ENCODE measurements at places on chromosomes 4 and X. TPM values are rescaled to one million over a fixed set of nuclear protein-coding genes. Genes with fewer than 3 reads are reported as not detected.

Gene PNMA3
- polyA plus RNA-seq = 3.2 TPM

Gene PABPC5
- polyA plus RNA-seq = 2.7 TPM

Gene ARAF
- 25.0 TPM for polyA plus RNA-seq

Gene DCAF4L1
- polyA plus RNA-seq = 0.42 TPM

Gene BTC
- polyA plus RNA-seq = not detected

Gene SMPX
- not detected for polyA plus RNA-seq

Gene ZFYVE28
- 2.4 TPM for polyA plus RNA-seq

Gene CDKL2
- 25.7 TPM for polyA plus RNA-seq

Gene RAB33A
- 74.7 TPM for polyA plus RNA-seq

Gene ETDA
- polyA plus RNA-seq = 1.6 TPM

Gene TMSB15C
- polyA plus RNA-seq = 38.0 TPM

Gene DNAAF6
- polyA plus RNA-seq = not detected

Gene DUX4
- not detected for polyA plus RNA-seq

Gene SSX1
- not detected for polyA plus RNA-seq

Gene RHOXF2B
- not detected for polyA plus RNA-seq

Gene AKAP14
- not detected for polyA plus RNA-seq

Gene PAGE5
- not detected for polyA plus RNA-seq

Gene CCNQ
- 61.2 TPM for polyA plus RNA-seq

Gene TBC1D9
- polyA plus RNA-seq = 46.8 TPM

Gene GDPD2
- 0.84 TPM for polyA plus RNA-seq

Gene IRF2
- polyA plus RNA-seq = 5.7 TPM

Gene SOWAHB
- not detected for polyA plus RNA-seq

Gene LIMCH1
- polyA plus RNA-seq = 9.1 TPM

Gene TGIF2LX
- not detected for polyA plus RNA-seq

Gene PCYT1B
- 6.5 TPM for polyA plus RNA-seq

Gene PPP4R3C
- polyA plus RNA-seq = not detected

Gene ESX1
- not detected for polyA plus RNA-seq

Gene FHIP1A
- polyA plus RNA-seq = not detected

Gene SH3BGRL
- polyA plus RNA-seq = 101 TPM

Gene BMP3
- 1.5 TPM for polyA plus RNA-seq

Gene CT45A2
- polyA plus RNA-seq = not detected

Gene GCNA
- polyA plus RNA-seq = 11.0 TPM

Gene APLN
- 0.38 TPM for polyA plus RNA-seq

Gene GRIA3
- polyA plus RNA-seq = 7.8 TPM

Gene SPANXN4
- polyA plus RNA-seq = not detected

Gene BEND2
- not detected for polyA plus RNA-seq

Gene BANK1
- polyA plus RNA-seq = not detected

All from neural cell (in vitro differentiated cells).